ENCODE measurements at places on chromosomes 12 and 14. TPM values are rescaled to one million over a fixed set of nuclear protein-coding genes. Genes with fewer than 3 reads are reported as not detected.

DNA sequence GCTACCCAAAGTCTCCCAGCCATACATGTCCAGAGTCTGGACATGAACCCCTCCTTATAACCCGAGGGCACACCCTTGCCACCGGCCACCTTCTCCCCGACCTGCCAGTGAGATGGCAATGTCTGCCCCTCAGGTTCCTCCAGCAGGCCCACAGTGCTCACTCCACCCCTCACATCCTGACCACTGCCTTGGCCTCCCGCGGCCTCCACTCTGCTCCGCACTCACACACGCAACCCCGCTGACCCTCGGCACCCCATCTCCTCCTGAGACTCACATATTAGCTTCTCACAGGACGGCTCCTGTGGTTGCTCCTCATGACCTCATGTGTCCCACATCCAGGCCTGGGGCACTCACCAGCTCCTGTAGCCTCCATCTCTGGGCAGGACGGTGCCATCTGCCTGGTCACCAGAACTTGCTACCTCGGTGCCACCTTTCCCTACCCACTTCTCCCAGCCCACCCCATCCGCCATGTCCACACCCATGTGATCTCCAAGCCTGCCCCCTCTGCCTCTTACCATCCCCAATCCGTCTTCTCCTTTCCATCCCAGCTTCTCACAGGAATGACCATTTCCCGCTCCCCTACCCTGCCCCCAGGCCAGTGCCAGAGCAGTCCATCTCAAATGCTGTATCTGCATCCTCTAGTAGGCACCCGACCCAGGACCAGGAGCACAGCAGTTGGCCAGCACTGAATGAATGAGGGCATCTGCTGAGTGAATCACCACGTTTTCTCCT is 198.6 kb upstream of the DIO3 start:
- no peak for DNase-seq
- no peak overlapping the region for H3K27ac ChIP-seq
- no peaks in the 10 kb centered on the region for H3K27me3 ChIP-seq
- peaks cover 12% of the 10 kb centered on the region for H3K4me1 ChIP-seq
- H3K4me3 ChIP-seq = no peak overlapping the region
- H3K36me3 ChIP-seq = no peaks in the 10 kb centered on the region

DNA sequence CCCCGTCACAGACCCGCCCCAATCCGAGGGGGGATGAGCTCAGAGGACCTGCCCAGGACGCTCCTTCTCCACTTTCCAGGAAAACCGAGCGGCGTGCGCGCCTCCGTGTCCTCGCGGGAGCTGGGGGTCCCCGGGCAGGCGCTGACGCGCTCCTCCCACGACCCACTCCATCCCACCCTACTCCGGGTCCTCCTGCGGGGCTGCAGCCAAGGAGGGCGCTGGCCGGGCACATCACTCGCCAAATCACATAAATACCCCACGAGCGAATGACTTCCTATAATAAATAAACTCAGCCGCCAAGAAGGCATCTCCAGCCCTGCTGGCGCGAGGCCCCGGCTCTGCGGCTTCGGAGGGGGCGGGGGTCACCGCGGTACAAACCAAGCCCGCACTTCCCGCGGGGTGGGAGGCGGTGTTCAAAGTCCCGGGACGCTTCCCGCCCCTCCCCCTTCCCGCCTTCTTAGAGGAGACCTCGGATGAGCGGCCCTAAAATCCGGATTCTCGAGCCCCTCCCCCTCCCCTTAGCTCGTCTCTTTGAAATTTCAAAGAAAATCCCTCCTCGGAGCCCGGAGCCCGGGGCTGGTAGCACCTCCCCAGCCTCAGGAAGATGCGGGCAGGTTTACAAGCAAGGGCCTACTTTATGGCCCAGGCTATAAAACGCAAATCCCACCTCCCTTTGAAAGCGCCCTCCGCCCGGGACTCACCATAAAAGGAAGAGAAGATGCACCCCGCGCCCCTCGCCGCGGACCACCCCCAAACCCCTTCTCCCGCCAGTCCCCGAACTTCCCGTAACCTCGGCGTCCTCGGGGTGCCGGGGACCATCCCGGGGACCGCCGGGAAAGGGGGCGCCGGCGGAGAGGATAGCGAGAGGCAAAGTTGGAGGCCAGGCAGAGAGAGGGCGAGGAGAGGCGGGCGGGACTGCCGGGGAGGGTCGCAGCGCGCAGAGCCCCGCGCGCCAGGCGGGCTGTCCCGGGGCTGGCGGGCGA is 712 bp upstream of the FZD10 start:
- no peak for DNase-seq
- no peak overlapping the region for H3K27ac ChIP-seq
- no peaks in the 10 kb centered on the region for H3K4me1 ChIP-seq
- H3K27me3 ChIP-seq = peaks cover 8% of the 10 kb centered on the region
- peak overlapping the region; percentile 40 for H3K4me3 ChIP-seq

DNA sequence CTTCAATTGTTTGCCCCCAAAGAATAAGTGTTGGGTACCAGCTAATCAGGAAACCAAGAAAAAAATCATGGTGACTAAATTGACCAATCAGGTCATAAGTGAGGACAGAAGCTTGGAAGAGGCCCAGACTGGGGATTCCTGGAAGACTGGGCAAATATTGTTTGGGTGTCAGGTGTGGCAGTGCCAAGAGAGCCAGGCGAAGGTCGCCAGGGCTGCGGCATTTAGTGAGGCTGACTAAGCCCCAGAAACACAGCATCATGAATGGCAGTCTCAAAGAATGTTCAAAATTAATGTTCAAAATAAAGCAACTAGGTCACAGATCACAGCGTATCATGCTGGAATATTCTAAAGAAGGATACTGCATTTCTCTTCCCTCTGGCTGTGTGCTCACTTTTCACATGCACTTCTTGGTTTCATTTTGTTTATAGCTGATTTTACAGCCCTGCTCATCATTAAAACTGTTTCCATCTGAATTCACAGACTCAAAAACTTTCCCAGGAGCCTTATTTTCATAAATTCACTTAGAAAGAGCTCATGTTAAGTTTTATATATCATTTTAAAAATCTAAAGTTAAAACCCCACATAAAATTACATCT is 85.3 kb upstream of the OVCH1 start:
- H3K27ac ChIP-seq = peak overlapping the region; percentile 57
- no peaks in the 10 kb centered on the region for H3K36me3 ChIP-seq
- H3K27me3 ChIP-seq = no peaks in the 10 kb centered on the region
- H3K4me1 ChIP-seq = peaks cover 28% of the 10 kb centered on the region

- no peak for DNase-seq
- H3K36me3 ChIP-seq = no peaks in the 10 kb centered on the region
- H3K27me3 ChIP-seq = no peaks in the 10 kb centered on the region
- peaks cover 4% of the 10 kb centered on the region for H3K4me1 ChIP-seq
- no peak overlapping the region for H3K27ac ChIP-seq
Measured at GRCh38 chr12:40011775-40012129, 94.1 kb downstream of the SLC2A13 start.

- no peaks in the 10 kb centered on the region for H3K27me3 ChIP-seq
- DNase-seq = no peak
- no peak overlapping the region for H3K4me3 ChIP-seq
- no peaks in the 10 kb centered on the region for H3K4me1 ChIP-seq
- no peaks in the 10 kb centered on the region for H3K36me3 ChIP-seq
- no peak overlapping the region for H3K27ac ChIP-seq
Measured at GRCh38 chr14:78248501-78249090, 78.4 kb downstream of the NRXN3 start.

DNA sequence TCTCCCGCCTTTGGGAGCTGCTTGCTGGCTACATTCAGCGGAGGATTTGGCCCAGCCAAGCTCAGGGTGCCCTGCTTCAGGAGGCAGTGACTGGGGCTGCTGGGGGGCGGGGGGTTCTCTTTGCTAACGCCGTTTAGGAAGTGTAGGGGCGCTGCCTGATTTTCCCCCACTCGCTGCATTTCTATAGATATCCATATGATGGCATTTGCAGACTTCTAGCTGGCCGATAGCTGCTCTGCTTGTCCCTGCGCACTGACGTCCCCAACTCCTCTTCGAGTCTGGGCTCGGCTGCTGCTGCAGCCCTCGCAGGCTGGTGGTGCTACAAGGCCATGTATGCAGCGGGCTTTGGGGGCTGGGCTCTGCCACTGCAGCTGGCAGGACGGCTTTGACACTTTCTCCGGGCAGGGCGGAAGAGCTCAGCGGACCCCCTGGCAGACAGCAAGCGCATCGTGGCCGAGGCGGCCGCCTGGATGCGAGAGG is 3.1 kb downstream of the LRFN5 start:
- peaks cover 7% of the 10 kb centered on the region for H3K4me1 ChIP-seq
- peaks cover 3% of the 10 kb centered on the region for H3K27me3 ChIP-seq
- H3K4me3 ChIP-seq = peak overlapping the region; percentile 71
- H3K27ac ChIP-seq = no peak overlapping the region
- H3K36me3 ChIP-seq = no peaks in the 10 kb centered on the region
- DNase-seq = no peak

- H3K36me3 ChIP-seq = no peaks in the 10 kb centered on the region
- peak overlapping the region; percentile 85 for H3K27ac ChIP-seq
- peaks cover 18% of the 10 kb centered on the region for H3K4me1 ChIP-seq
Measured at GRCh38 chr12:55972042-55972441, 1.8 kb upstream of the RAB5B start.

GRCh38 chr12:65501093-65501621 is 222.7 kb downstream of the MSRB3 start:
- H3K4me3 ChIP-seq = no peak overlapping the region
- no peak overlapping the region for H3K27ac ChIP-seq
- no peaks in the 10 kb centered on the region for H3K36me3 ChIP-seq
- DNase-seq = no peak

- H3K4me3 ChIP-seq = no peak overlapping the region
- peaks cover 28% of the 10 kb centered on the region for H3K36me3 ChIP-seq
- DNase-seq = no peak
- H3K27me3 ChIP-seq = no peaks in the 10 kb centered on the region
Measured at GRCh38 chr12:53414756-53415417, 8.8 kb upstream of the AMHR2 start.

- H3K4me3 ChIP-seq = no peak overlapping the region
- H3K4me1 ChIP-seq = no peaks in the 10 kb centered on the region
- no peaks in the 10 kb centered on the region for H3K27me3 ChIP-seq
- DNase-seq = no peak
- H3K27ac ChIP-seq = no peak overlapping the region
- H3K36me3 ChIP-seq = no peaks in the 10 kb centered on the region
Measured at GRCh38 chr14:49527221-49527620, 59.0 kb downstream of the RPS29 start.

DNA sequence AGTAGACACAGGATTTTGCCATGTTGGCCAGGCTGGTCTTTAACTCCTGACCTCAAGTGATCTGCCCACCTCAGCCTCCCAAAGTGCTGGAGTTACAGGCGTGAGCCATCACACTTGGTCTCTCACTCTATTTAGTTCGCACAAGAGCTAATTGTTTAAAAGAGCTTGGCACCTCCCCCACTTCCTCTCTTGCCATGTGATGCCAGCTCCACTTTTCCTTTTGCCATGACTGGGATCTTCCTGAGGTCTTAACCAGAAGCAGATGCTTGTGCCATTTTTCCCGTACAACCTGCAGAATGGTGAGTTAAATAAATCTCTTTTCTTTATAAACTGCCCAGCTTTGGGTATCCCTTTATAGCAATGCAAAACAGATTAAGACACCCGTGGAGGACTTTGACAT is 200.1 kb upstream of the FRMD6 start:
- peaks cover 3% of the 10 kb centered on the region for H3K4me1 ChIP-seq
- DNase-seq = no peak
- no peaks in the 10 kb centered on the region for H3K27me3 ChIP-seq
- no peaks in the 10 kb centered on the region for H3K36me3 ChIP-seq

GRCh38 chr12:26727482-26728204 is 105.4 kb downstream of the ITPR2 start:
- H3K4me1 ChIP-seq = peaks cover 3% of the 10 kb centered on the region
- H3K27me3 ChIP-seq = no peaks in the 10 kb centered on the region
- no peak overlapping the region for H3K4me3 ChIP-seq
- H3K27ac ChIP-seq = no peak overlapping the region

GRCh38 chr14:78566859-78567172 is 396.6 kb downstream of the NRXN3 start:
- H3K36me3 ChIP-seq = no peaks in the 10 kb centered on the region
- no peaks in the 10 kb centered on the region for H3K27me3 ChIP-seq
- DNase-seq = no peak

- H3K4me3 ChIP-seq = no peak overlapping the region
- DNase-seq = no peak
- no peaks in the 10 kb centered on the region for H3K27me3 ChIP-seq
- no peak overlapping the region for H3K27ac ChIP-seq
- H3K36me3 ChIP-seq = no peaks in the 10 kb centered on the region
- no peaks in the 10 kb centered on the region for H3K4me1 ChIP-seq
Measured at GRCh38 chr12:132103542-132104308, 40.4 kb downstream of the DDX51 start.

DNA sequence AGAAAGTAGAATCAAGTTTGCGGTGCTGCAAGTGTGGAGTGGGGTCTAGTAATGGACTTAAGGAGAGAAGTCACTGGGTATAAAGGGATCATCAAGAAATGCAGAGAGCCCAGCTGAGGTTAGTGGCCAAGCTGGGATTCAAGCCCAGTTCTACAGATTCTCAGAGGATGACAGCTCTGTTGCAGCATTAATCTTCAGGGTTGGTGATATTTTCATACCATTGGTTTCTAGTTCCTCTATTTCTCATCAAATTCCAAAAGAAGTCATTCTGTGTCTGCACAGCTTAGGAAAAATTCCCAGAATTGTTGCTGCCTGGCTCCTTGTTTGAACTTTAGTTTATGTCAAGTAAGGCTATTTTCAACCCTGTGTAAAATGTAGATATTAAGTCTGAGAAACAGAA is 169.5 kb upstream of the NTF3 start:
- H3K36me3 ChIP-seq = no peaks in the 10 kb centered on the region
- no peak overlapping the region for H3K4me3 ChIP-seq
- no peaks in the 10 kb centered on the region for H3K27me3 ChIP-seq
- no peaks in the 10 kb centered on the region for H3K4me1 ChIP-seq
- DNase-seq = no peak

GRCh38 chr14:59481871-59482540 is 2.2 kb downstream of the L3HYPDH start:
- no peaks in the 10 kb centered on the region for H3K27me3 ChIP-seq
- DNase-seq = no peak
- H3K4me1 ChIP-seq = peaks cover 5% of the 10 kb centered on the region
- H3K36me3 ChIP-seq = no peaks in the 10 kb centered on the region

The AQP5 gene
- not detected for total RNA-seq

The NELL2 gene
- not detected for total RNA-seq

The RBP5 gene
- 0.96 TPM for total RNA-seq

The FOXA1 gene
- total RNA-seq = not detected

The TPH2 gene
- total RNA-seq = not detected

The ARMH4 gene
- total RNA-seq = 3.8 TPM

The AICDA gene
- not detected for total RNA-seq

The NYNRIN gene
- 23.1 TPM for total RNA-seq

The SLC16A7 gene
- 12.6 TPM for total RNA-seq

The TROAP gene
- not detected for total RNA-seq
